ENCODE measurements at places on chromosomes 5 and 9.
A peak's percentile ranks its signal among the peaks of the same experiment; 100 is the strongest.

- no peak for DNase-seq
Observed at GRCh38 chr9:79431019-79431679, 140.6 kb upstream of the TLE4 start.

GRCh38 chr9:95762322-95762721 lies 113.2 kb upstream of the ERCC6L2 start:
- DNase-seq, result no peak

- DNase-seq, result no peak
Observed at GRCh38 chr9:14869671-14870070, 40.6 kb downstream of the FREM1 start.

DNA sequence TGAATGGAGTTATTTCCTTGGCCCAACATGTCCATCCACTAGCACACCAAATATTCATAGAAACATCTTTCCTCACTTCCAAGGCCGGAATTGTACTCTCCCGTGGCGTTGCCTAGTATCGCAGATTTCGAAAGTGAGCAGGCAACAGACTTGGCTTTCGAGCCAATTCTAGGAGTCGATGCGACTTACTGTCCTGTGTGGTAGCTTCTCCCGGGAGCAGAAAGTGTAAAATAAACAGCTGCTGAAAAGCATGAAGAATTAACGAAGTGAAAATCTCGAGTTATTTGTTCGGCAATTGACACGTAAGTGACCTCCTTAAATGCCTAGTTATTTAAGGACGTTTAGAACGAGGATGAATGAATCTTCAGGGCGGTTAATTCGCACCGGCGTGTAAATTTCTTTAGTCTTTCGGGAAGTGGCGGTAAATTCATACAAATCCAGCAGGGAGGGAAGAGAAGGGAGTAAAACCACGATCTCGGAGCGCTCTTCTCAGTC lies 449 bp upstream of the PCSK5 start:
- DNase-seq, result peak; percentile 53

DNA sequence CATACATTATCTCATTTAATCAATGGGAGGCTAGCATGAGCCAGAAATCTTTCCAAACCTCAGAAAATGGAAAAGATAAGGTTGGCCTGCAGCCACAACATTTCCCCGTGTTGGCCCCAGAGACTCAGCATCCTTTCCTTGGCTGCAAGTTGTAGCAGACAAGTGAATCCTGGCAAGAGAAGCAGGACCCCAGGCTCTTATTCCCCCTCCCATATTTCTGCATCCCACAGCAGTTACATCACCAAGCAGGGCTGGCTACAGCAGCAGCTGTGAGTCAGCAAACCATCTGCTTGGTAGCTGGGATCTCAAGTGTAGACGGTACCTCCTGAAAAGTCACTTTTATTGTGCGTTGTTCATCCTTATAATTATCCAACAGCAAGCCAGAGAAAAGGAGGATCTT lies 212.4 kb downstream of the GNA14 start:
- DNase-seq, result no peak

- DNase-seq, result peak; percentile 25
Observed at GRCh38 chr9:32264170-32264864, 120.1 kb upstream of the ACO1 start.

DNA sequence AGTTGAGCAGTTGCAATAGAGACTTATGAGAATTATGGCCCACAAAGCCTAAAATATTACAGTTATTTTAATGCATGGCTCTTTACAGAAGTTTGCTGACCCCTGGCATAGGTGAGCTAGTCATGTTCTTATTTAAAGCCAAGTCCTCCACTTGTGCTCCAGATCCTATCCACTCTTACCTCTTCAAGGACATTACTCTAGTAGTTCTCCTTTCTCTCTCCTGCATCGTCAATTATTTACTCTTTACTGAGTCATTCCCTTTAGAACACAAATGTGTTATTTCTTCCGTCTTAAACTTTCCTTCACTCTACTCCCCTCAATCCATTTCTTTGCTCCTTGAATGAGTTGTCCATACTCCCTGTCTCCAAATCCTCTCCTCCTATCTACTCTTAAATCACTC lies 20.6 kb upstream of the TRAF1 start:
- no peak for DNase-seq

DNA sequence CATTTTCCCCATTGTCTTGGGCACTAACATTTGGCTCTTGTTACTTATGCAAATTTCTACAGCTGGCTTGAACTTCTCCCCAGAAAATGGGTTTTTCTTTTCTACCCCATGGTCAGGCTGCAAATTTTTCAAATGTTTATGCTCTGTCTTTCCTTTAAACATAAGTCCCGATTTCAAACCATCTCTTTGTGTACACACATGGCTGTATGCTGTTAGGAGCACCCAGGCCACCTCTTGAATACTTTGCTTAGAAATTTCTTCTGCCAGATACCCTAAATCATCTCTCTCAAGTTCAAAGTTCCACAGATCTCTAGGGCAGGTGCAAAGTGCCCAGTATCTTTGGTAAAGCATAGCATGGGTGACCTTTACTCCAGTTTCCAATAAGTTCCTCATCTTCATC lies 45.6 kb downstream of the NLN start:
- no peak for DNase-seq

- no peak for DNase-seq
Observed at GRCh38 chr5:140840978-140841962, at the start of gene PCDHA8. PCDHA8 (plus strand) TSS chr5:140841187; CDS start chr5:140841322, 135 bp downstream.

DNA sequence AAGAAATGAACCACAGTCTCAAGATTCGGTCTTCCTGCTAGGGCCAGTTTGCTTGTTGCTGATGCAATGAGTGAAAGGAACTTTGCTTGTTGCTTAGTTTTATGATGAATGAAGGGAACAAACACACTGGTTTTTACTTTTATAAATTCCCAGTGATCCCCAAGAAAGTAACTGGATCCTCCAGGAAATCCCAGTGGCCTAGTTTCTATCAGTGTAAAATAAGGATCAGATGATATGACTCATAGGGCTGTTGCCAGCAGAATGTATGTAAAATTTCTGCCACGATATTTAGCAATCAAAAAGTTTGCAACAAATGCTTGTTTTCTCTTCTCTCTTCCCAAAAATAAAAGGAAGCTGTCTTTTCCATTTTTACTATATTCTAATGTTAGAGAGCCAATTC lies 160.1 kb upstream of the CDKN2B start:
- peak; percentile 61 for DNase-seq

DNA sequence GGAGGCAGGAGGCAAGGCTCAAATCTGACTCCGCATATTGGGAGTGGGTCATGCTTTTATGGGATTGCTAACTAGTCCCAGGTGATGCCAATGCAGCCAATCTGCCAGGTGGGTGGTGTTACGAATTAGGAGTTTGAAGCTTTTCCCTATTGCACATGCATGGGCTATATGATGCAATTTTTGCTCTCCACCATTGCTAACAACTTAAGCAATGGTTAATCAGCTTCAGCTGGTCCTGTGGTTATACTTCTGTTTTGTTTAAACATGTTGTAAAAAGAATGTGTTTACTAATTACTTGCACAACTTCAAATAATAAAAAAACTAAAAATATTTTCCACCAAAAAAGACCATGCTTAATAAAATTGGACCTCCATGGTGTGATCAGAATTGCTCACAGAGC lies 55.7 kb downstream of the SHC3 start:
- no peak for DNase-seq

DNA sequence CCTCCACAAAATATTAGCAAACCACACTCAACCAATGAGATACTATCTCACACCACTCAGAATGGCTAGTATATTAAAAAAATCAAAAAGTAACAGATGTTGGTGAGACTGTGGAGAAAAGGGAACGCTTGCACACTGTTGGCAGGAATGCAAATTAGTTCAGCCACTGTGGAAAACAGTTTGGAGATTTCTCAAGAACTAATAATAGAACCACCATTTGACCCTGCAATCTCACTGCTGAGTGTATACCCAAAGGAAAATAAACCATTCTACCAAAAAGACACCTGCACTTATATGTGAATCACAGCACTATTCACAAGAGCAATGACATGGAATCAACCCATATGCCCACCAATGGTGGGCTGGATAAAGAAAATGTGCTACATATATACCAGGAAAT lies 393.5 kb downstream of the PDE4D start:
- no peak for DNase-seq

DNA sequence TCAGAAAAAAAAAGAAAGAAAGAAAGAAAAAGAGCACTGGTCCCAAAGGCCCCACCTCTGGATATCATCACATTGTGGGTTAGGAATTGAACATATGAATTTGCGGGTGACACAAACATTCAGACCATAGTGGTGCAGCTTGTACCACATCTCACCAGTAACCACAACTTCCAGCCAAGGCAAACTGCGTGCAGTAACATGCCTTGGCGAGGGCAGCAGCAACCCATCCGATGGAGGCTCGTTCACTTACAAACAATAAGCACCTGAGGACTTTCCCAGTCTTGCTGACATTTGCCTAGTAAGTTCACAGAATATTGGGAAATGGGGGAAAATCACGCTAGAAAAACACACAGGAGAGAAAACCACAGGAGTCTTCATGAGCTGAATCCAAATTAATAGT lies 508.1 kb downstream of the ZNF608 start:
- DNase-seq, result no peak

DNA sequence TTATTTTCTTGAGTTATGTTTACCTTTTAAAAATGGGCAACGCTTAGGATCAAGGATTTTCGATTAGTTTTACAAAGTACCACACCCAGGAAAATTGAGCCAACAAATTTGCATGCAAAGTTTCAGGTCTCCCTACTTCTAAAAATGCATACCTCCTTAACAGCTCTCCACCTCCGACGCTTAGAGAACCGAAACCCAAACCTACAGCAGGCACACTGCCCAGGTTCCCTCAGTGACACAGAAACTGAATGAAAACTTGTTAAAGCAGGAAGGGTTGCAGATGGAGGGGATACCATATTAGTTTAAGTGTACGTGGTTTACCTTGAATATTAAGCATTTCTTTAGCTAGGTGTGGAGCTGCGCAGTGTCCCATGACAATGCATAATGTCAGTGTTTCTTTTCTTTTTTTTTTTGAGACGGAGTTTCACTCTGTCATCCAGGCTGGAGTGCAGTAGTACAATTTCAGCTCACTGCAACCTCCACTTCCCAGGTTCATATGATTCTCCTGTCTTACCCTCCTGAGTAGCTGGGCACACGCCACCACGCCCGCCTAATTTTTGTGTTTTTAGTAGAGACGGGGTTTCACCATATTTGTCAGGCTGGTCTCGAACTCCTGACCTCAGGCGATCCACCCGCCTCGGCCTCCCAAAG lies 1.6 kb upstream of the SUB1 start:
- DNase-seq, result no peak

GRCh38 chr9:125651576-125652232 lies 55.3 kb downstream of the MAPKAP1 start:
- DNase-seq, result no peak

DNA sequence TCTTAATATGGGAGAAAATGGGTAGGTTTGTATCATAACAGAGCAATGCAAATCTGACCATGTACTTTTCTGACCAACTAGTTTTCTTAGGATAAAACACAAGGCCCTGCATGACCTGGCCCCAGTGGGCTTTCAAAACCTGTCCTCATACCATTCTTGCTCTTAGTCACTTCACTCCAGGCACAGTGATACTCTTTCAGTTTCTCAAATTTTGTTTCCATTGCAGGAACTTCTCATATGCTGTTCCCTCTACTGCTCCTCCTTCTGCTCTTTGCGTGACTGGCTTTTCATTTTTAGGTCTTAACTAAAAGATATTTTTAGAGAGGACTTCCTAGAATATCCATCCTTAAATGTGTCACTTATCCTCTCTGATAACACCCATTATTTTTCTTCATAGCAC lies 112.4 kb downstream of the INIP start:
- no peak for DNase-seq

GRCh38 chr9:4318741-4319140 lies 18.9 kb upstream of the GLIS3 start:
- DNase-seq, result no peak

- DNase-seq, result no peak
Observed at GRCh38 chr5:135266975-135267374, 132.1 kb downstream of the MACROH2A1 start.

DNA sequence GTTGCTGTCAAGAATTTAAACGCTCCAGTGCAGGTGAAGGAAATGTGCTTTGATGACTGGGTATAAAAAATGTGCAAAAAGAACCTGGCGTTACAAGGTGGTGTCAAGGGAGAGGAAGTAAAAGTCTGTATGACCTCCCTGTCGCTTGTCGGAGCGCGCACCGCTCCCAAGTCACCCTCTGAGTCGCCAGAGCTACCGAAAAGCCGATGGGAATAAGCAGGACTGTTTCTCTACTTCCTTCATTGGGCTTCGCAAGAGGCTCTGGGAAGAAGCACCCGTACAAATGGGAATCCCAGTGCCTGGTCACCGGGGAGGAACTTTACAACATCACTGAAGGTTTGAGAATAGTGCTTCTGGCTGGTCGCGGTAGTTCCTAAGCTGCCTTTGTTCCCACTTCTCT lies 1.3 kb upstream of the DMRT2 start:
- DNase-seq, result no peak

GRCh38 chr5:150258130-150258529 lies 31.4 kb downstream of the CAMK2A start:
- peak; percentile 61 for DNase-seq

DNA sequence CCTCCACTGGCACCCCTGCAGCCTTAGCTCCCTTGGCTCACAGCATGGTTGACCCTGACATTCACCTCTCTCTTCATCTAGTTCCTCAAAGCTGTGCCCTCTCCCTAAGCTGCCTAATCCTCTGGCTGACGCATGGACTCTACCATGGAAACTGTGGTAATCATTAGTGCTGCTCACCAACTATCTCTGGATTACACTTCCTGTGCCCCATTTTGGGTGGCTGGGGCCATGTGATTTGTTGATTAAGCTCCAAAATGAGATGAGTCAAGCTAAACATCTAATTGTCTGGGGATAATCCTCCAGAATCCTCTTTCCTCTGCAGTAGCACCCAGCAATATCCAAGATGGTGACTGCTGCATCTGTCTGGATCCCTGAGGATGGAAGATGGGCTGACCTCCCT lies 264.4 kb downstream of the SH3GL2 start:
- no peak for DNase-seq

GRCh38 chr5:18220631-18221030 lies 586.4 kb downstream of the TAF11L14 start:
- DNase-seq, result no peak

DNA sequence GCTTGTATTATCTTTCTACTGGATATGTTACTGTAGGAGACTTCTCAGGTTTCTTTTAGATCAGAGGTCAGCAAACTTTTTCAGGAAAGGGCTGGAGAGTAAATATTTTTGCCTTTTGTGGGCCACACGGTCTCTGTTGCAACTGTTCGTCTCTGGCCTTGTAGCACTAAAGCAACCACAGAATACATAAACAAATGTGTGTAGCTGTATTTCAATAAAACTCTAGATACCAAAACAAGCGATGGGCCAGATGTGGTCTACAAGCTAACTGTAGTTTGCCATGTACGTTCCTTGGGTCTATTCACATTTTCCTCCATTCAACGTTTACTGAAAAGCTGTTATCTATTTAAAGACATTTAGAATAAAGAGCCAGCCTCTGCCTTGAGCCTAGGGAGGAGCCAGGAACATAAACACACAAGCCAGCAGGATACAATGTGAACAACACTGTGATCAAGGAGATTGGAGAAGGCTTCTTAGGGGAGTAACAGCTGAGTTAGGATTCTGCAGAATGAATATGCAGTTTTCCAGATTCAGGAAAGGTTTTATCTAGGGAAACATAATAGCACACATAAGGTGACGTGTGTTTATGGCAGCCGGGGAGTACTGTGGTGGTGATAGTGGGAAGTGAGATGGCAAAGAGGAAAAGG lies 33.0 kb upstream of the HOMER1 start:
- DNase-seq, result no peak

- DNase-seq, result no peak
Observed at GRCh38 chr9:8235489-8235888, 435.9 kb upstream of the DMAC1 start.

- DNase-seq, result no peak
Observed at GRCh38 chr5:59769832-59770231, 123.7 kb downstream of the PDE4D start.

GRCh38 chr9:114936581-114936980 lies 6.2 kb upstream of the TNFSF8 start:
- DNase-seq, result no peak

All from stromal cell of bone marrow (primary cell).